ENCODE measurements at places on chromosomes 5 and 9. TPM values are rescaled to one million over a fixed set of nuclear protein-coding genes. Genes with fewer than 3 reads are reported as not detected.

The TUBB4B gene
- total RNA-seq: 183 TPM

The AK8 gene
- total RNA-seq: 0.99 TPM

The SLC22A5 gene
- total RNA-seq: 3.1 TPM

The NPR3 gene
- total RNA-seq: 0.63 TPM

The SLC36A3 gene
- total RNA-seq: not detected

The CCDC183 gene
- total RNA-seq: 0.92 TPM

The PHF24 gene
- total RNA-seq: 0.19 TPM

The CDH18 gene
- total RNA-seq: 7.3 TPM

The ANKRD18A gene
- 0.22 TPM for total RNA-seq

The ZFP2 gene
- total RNA-seq: 2.0 TPM
